ENCODE measurements at places on chromosomes 6 and 20.
A peak's percentile ranks its signal among the peaks of the same experiment; 100 is the strongest.

GRCh38 chr6:48099713-48100587 lies 11.0 kb downstream of the PTCHD4 start:
- no peak overlapping the region for H3K4me3 ChIP-seq
- no peaks in the 10 kb centered on the region for H3K27me3 ChIP-seq
- no peaks in the 10 kb centered on the region for H3K4me1 ChIP-seq
- DNase-seq: no peak
- H3K36me3 ChIP-seq: no peaks in the 10 kb centered on the region

DNA sequence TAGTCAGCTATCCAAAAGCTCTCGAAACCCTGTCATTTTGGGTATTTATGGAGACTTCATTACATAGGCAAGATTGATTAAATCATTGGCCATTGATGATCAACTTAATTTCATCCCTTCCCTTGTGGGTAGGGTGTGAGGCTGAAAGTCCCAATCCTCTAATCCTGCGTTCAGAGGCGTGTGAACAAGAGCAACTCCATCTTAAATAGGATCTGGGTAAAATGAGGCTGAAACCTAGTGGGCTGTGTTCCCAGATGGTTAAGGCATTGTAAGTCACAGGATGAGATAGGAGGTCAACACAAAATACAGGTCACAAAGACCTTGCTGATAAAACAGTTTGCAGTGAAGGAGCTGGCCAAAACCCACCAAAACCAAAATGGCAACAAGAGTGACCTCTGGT lies 641.7 kb upstream of the GJE1 start:
- H3K4me1 ChIP-seq: no peaks in the 10 kb centered on the region
- no peak for DNase-seq
- H3K36me3 ChIP-seq: no peaks in the 10 kb centered on the region
- no peaks in the 10 kb centered on the region for H3K27me3 ChIP-seq
- H3K4me3 ChIP-seq: no peak overlapping the region
- no peak overlapping the region for H3K27ac ChIP-seq

DNA sequence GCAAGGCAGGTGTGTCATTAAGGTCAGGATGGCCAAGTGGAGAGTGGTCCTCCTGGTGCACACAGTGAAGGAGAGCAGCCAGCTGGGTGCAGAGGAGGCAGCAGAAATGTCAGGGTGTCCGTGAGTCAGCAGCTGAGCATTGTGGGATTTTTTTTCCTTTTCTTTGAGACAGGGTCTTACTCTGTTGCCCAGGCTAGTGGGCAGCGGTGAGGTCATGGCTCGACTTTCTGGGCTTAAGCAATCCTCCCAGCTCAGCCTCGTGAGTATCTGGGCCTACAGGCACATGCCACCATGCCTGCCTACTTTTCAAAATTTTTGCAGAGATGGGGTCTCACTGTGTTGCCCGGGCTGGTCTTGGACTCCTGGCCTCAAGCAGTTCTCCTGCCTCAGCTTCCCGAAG lies 16.0 kb downstream of the ARID1B start:
- no peaks in the 10 kb centered on the region for H3K27me3 ChIP-seq
- no peak overlapping the region for H3K27ac ChIP-seq
- no peaks in the 10 kb centered on the region for H3K36me3 ChIP-seq
- no peak overlapping the region for H3K4me3 ChIP-seq

DNA sequence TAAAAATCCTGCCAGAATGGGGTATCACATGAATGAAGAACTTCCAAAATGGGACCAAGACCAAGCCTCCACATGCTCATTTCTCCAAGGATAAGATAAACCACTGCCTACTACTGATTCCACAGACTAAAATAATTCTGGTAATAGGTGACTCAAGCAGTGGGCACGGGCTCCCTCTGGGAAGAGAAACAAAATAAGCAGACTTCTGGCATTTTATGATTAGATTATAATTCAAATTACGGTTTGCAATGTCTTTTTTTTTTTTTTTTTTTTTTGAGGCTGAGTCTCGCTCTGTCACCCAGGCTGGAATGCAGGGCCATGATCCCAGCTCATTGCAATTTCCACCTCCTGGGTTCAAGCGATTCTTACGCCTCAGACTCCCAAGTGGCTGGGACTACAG lies 16.0 kb downstream of the UQCC1 start:
- H3K4me3 ChIP-seq: no peak overlapping the region
- peak; percentile 65 for DNase-seq
- H3K27ac ChIP-seq: peak overlapping the region; percentile 48
- peaks cover 27% of the 10 kb centered on the region for H3K4me1 ChIP-seq
- H3K27me3 ChIP-seq: no peaks in the 10 kb centered on the region

GRCh38 chr6:107156617-107157016 lies 41.3 kb upstream of the BEND3 start:
- H3K27ac ChIP-seq: no peak overlapping the region
- no peaks in the 10 kb centered on the region for H3K27me3 ChIP-seq
- no peak overlapping the region for H3K4me3 ChIP-seq
- no peaks in the 10 kb centered on the region for H3K36me3 ChIP-seq
- no peaks in the 10 kb centered on the region for H3K4me1 ChIP-seq

- no peaks in the 10 kb centered on the region for H3K27me3 ChIP-seq
- peak overlapping the region; percentile 88 for H3K4me3 ChIP-seq
- peak overlapping the region; percentile 82 for H3K27ac ChIP-seq
- H3K36me3 ChIP-seq: no peaks in the 10 kb centered on the region
- no peaks in the 10 kb centered on the region for H3K4me1 ChIP-seq
Measured at GRCh38 chr6:70668499-70668812, 773 bp downstream of the SMAP1 start.

- H3K36me3 ChIP-seq: no peaks in the 10 kb centered on the region
- DNase-seq: no peak
Measured at GRCh38 chr6:24391756-24392405, 10.9 kb upstream of the MRS2 start.

DNA sequence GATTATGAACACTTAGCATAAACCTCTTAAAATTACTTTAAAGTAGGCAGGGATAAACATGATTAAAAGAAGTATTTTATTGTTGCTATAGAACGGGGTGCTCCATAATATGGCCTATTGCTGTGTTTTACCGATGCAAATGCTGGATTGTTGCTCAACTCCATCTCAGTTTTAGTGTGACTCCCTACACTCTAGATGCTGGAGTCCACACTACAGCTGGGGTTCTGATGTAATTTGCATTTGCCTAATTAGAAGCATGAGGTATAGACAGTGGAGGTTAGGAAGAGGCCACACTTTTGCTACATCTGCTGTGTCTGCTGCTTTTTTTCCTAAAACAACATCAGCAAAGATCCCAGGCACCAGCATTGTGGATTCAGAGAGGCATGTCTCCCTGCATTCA lies 6.7 kb upstream of the HMGN3 start:
- H3K27ac ChIP-seq: no peak overlapping the region
- H3K27me3 ChIP-seq: no peaks in the 10 kb centered on the region
- H3K36me3 ChIP-seq: no peaks in the 10 kb centered on the region
- H3K4me1 ChIP-seq: no peaks in the 10 kb centered on the region

DNA sequence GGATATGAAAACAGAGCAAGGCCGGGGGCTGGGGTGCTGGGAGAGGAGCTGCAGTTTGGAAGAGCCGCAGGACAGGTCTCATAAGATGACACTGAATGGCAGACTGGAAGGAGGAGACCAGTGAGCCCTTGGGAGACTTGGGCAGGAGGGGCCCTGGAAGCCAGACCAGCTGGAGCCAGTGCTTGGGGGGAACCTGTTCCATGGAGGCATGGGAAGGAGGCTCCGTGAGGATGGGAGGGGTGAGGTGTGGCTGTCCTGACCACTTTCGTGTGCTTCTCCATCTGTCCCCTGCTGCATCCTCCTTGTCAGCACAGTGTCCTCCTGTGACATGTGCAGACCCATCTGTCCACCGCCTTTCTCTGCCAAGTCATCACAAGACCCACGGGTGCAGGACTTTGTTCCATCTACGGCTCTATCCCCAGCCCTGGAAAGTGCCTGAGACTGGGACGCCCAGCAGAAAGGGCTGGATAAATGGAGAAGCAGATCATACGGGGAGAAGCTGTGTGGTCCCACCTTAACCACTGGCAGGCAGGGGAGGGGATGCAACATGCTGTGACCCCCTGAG lies 84.8 kb upstream of the MPC1 start:
- peaks cover 16% of the 10 kb centered on the region for H3K36me3 ChIP-seq
- DNase-seq: no peak
- peaks cover 10% of the 10 kb centered on the region for H3K4me1 ChIP-seq
- H3K27me3 ChIP-seq: no peaks in the 10 kb centered on the region

DNA sequence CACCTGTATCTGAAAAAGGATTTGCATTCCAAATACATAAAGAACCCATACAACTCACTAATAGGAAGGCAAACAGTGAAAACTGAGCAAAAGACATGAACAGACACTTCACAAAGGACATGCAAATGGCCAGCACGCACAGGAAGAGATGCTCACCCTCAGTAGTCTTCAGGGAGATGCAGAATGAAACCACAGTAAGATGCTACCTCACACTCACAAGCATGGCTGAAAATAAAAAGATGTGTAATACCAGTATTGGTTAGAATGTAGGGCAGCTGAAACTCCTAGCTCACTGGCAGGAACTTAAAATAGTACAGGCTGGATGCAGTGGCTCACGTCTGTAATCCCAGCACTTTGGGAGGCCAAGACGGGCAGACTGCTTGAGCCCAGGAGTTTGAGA lies 64.6 kb downstream of the SNX5 start:
- H3K36me3 ChIP-seq: no peaks in the 10 kb centered on the region
- no peak overlapping the region for H3K4me3 ChIP-seq
- H3K27me3 ChIP-seq: no peaks in the 10 kb centered on the region
- DNase-seq: no peak

GRCh38 chr6:130136798-130137197 lies 86.0 kb downstream of the SAMD3 start:
- no peaks in the 10 kb centered on the region for H3K27me3 ChIP-seq
- H3K27ac ChIP-seq: no peak overlapping the region
- H3K4me3 ChIP-seq: no peak overlapping the region
- no peaks in the 10 kb centered on the region for H3K4me1 ChIP-seq
- peak; percentile 63 for DNase-seq

- no peaks in the 10 kb centered on the region for H3K27me3 ChIP-seq
- H3K4me3 ChIP-seq: no peak overlapping the region
- H3K27ac ChIP-seq: no peak overlapping the region
- no peak for DNase-seq
Measured at GRCh38 chr6:146503096-146503495, 40.5 kb upstream of the RAB32 start.

GRCh38 chr6:17820055-17820454 lies 113.3 kb upstream of the NUP153 start:
- peaks cover 2% of the 10 kb centered on the region for H3K36me3 ChIP-seq
- no peaks in the 10 kb centered on the region for H3K4me1 ChIP-seq
- no peak overlapping the region for H3K4me3 ChIP-seq
- no peak overlapping the region for H3K27ac ChIP-seq

GRCh38 chr20:24004471-24004870 lies 15.9 kb upstream of the GGTLC1 start:
- no peak overlapping the region for H3K27ac ChIP-seq
- no peaks in the 10 kb centered on the region for H3K4me1 ChIP-seq
- H3K36me3 ChIP-seq: no peaks in the 10 kb centered on the region
- no peaks in the 10 kb centered on the region for H3K27me3 ChIP-seq
- H3K4me3 ChIP-seq: no peak overlapping the region

GRCh38 chr6:24858177-24858653 lies 59.5 kb upstream of the ARMH2 start:
- no peak for DNase-seq
- H3K27me3 ChIP-seq: no peaks in the 10 kb centered on the region
- peaks cover 1% of the 10 kb centered on the region for H3K36me3 ChIP-seq
- H3K4me1 ChIP-seq: peaks cover 5% of the 10 kb centered on the region
- no peak overlapping the region for H3K27ac ChIP-seq

DNA sequence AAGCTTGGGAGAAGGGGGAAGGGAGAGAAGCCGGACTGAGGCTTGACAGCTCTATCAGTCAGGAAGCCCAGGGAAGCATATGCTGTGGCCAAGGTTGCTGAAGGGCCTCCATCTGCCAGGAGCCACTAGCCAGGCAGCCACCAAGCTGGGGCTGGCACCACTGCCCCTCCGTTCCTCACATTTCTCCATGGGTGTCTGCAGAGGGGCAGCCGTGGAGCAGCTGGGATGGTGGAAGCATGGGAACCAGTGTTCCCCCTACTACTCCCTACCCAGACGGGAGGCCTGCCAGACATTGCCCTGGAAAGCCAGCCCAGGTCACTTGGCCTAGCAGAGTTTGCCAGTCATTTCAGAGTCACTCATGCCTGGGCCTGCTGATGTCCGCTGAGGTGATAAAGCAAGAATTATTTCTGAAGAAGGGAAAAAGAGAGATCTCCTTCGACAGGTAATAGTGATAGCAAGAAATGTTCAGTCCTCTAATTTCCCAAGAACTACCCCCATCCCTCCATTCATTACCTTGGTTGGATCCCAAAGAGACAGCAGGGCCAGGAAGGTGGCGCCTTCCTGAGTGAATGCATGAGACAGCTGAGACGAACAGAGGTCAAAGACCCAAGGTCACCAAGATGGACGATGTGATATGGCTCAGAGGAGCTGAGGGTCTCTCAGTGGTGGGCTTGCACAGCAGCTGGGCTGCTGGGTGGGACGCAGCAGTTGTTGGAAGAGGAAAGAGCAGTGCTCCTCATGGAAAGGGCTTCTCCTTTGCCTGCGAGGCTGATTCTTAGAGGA lies 21.9 kb downstream of the SNPH start:
- no peaks in the 10 kb centered on the region for H3K36me3 ChIP-seq
- DNase-seq: no peak
- no peak overlapping the region for H3K27ac ChIP-seq

GRCh38 chr6:22556266-22556665 lies 13.1 kb upstream of the HDGFL1 start:
- H3K4me1 ChIP-seq: no peaks in the 10 kb centered on the region
- H3K4me3 ChIP-seq: no peak overlapping the region
- H3K27me3 ChIP-seq: no peaks in the 10 kb centered on the region

GRCh38 chr6:118198746-118199145 lies 291.7 kb downstream of the SLC35F1 start:
- DNase-seq: peak; percentile 57
- no peak overlapping the region for H3K4me3 ChIP-seq
- no peaks in the 10 kb centered on the region for H3K27me3 ChIP-seq
- no peaks in the 10 kb centered on the region for H3K36me3 ChIP-seq

- H3K4me3 ChIP-seq: no peak overlapping the region
- peaks cover 15% of the 10 kb centered on the region for H3K4me1 ChIP-seq
- no peaks in the 10 kb centered on the region for H3K27me3 ChIP-seq
- no peak for DNase-seq
- no peaks in the 10 kb centered on the region for H3K36me3 ChIP-seq
Measured at GRCh38 chr6:105429676-105430075, 26.8 kb upstream of the PREP start.

GRCh38 chr20:40562031-40562430 lies 127.0 kb downstream of the MAFB start:
- no peak overlapping the region for H3K27ac ChIP-seq
- H3K27me3 ChIP-seq: no peaks in the 10 kb centered on the region
- peak; percentile 38 for DNase-seq
- no peaks in the 10 kb centered on the region for H3K36me3 ChIP-seq
- H3K4me1 ChIP-seq: peaks cover 4% of the 10 kb centered on the region
- H3K4me3 ChIP-seq: no peak overlapping the region

GRCh38 chr20:58651559-58651945 lies 469 bp downstream of the STX16 start:
- no peaks in the 10 kb centered on the region for H3K4me1 ChIP-seq
- H3K36me3 ChIP-seq: no peaks in the 10 kb centered on the region
- peak overlapping the region; percentile 91 for H3K27ac ChIP-seq
